Hematopoietic multipotent progenitor cell treated with erythropoietin and hydrocortisone succinate and interleukin-3 and kit ligand, for 6 days (in vitro differentiated cells): ENCODE measurements at places on chromosomes 11 and 22.

GRCh38 chr11:112279901-112280267 is 19.2 kb upstream of the PLET1 start:
- DNase-seq: peak; percentile 83

GRCh38 chr11:86278226-86278625 is 23.8 kb upstream of the HIKESHI start:
- no peak for DNase-seq

DNA sequence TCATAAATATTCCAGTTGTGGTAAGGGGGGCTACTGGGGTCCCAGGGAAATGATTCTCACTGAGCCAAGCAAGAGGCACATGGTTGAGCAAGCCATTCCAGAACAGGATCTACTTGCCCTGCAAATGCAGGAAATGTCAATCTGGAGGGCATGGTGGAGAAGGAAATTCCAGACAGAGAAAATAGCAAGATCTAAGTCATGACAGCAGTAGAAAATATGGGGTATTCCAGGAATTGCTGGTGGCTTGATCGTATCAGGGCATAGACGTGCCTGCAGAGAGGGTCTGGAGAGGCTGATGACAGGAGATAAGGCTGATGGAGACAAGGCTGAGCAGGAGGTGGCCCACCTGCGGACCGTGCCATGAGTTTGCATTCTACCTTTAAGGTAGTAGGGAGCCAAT is 566.3 kb upstream of the CADM1 start:
- no peak for DNase-seq

GRCh38 chr11:35158701-35159510 is 19.9 kb downstream of the CD44 start:
- no peak for DNase-seq

DNA sequence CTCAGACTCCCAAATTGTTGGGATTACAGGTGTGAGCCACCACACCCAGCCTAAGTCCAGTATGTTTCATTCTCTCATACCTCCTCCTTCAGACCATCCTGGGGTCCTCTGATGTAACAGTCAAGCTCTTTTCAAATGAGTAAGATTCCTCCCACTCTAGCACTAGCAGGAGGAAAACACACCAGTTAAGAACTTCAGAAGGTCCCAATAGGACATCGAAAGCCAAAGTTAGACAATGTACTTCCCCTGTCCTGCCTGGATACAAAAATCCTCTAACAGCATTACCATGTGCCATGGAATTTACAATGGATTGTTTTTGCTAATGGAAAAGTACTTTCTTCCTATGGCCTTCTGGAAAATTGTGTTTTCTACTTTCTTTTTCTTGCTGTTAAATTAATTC is 67.1 kb downstream of the CCDC34 start:
- no peak for DNase-seq

DNA sequence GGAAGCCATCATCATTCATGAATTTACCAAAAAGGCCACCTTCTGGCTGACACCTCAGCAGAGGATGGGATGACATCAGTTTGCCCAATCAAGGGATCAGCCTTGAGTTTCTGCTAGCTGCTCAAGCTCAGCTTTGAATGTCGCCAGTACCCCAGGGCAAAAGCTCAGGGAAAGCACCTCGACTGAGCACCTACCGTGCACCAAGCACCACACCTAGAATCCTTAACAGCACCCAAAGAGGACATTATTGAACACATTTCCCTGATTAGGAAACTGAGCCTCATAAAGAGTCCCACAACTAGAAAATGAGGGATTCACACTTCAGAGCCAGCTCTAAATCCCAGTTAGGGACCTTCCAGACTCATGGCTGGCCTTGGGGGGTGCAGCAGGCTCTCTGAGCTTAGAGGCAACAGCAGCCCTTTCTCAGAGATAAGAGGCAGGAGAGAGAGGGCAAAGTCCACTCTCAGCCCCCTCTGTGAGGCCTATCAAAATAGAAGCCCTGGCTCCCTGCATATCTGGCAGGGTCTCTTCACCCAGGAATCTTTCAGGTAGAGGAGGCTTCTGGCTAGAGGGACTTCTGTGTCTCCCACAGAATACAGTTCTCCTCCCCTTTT is 13.4 kb upstream of the DAGLA start:
- DNase-seq: no peak

DNA sequence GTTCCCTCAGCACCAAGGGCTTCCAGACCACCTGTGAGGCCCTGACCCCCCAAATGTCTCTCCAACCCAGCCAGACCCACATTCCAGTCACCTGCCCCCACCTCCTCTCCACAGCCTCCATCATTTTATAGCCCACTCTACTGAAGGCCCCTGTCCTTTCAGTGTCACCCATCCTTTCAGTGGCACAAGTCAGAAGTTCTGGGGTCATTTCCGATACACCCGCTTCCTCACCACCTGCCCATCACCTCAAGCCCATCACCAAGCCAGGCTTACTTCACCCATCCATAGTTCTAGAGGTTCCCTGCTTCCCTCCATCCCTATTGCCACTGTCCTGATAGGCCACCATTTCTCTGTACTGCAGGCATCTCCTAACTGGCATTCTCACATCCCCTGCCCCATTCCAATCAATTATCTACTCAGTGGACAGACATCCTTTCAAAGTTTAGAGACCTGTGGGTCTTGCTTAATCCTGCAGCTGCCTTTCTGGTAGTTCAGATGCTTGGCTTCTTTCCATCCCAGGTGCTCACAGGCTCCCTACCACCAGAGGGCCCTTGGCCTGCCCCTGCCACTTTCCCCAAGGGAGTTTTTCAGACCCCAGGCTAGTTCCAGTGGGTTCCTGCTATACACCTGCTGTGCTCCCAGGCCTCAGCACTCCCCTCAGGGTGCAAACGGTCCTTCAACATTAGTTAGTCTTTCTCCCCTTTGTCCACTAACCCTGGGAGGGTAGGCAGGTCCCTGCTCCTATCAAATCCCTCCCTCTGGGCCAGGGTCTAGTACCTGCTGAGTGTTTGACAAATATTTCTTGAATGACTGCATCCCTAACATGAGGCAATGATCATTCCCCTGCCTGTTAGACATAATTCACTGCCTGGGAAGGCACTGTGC is 7.6 kb downstream of the KCNQ1OT1 start:
- DNase-seq: peak; percentile 37

GRCh38 chr22:38248280-38248679 is 24.5 kb downstream of the TMEM184B start:
- no peak for DNase-seq

DNA sequence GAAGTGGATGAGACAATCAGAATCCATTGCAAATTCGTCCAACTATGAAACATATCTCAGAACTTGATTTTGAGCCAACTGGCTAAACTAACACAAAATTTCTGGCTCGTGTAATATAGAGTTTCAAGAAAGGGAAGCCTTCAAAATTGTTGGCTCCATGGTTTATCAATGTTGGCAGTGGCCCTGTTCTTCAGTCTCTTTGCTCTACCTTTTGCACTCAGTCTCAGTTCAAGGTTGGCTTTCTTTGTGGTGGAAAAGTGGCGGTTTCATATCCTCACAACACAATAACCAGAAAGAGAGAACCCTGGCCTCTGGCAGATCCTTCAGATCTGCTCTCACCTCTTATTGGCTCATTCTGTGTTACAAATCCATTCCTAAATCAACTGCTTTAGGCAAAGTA is 473.8 kb upstream of the API5 start:
- DNase-seq: no peak

- DNase-seq: no peak
These were observed 29.7 kb upstream of the IGLL5 start for GRCh38 chr22:22857607-22858558.

- no peak for DNase-seq
These were observed 35.6 kb downstream of the BRD1 start for GRCh38 chr22:49792107-49792506.

DNA sequence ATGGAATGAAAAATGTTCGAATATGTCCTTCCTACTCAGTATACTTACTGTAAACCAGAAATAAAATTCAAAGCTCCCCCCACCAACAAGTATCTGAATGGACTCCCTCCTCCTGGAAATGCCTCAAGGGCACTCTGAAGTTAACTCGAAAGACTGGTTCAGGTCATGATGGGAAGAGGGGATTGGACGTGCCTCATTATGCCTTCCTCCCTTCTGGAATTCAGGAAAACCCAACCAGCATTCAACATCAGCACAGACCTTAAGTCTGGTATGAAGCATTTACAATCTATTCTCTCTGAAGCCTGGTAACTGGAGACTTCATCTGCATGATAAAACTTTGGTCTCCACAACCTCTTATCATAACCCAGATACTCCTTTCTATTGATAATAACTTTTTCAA is 428.3 kb upstream of the RAG2 start:
- no peak for DNase-seq

- DNase-seq: no peak
These were observed 23.5 kb downstream of the CHST1 start for GRCh38 chr11:45641961-45642360.

- no peak for DNase-seq
These were observed 24.2 kb downstream of the EIF4G2 start for GRCh38 chr11:10784232-10785145.

GRCh38 chr11:64729851-64730382 is 6.9 kb upstream of the NRXN2 start:
- peak; percentile 31 for DNase-seq

- no peak for DNase-seq
These were observed 21.1 kb upstream of the CSTF3 start for GRCh38 chr11:33182246-33182878.

DNA sequence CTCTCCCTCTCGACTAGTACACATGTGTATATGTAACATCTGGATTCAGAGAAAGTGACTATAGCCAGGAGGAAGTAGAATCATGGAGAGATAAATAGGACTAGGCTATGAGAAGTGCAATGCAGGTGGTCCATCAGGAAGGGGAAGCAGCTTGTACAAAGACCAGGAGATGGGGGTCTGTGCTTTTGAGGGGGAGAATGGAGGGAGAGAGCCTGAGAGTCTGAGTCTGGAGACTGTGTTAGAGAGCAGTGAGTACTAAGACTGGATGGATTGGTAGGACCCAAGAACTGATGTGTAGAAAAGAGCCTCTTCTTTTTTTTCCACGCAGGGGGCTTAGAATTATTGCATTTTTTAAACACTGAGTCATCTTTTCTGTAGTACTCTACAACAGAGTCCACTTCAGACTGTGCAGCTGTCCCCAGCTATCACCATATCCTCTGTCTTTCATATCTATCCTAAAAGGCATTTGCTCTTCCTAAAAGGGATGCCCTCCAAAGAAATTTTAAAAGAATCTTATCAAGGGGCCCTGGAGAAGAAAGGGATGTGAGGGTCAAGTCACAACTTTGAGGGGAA is 80.4 kb downstream of the BDNF start:
- no peak for DNase-seq

DNA sequence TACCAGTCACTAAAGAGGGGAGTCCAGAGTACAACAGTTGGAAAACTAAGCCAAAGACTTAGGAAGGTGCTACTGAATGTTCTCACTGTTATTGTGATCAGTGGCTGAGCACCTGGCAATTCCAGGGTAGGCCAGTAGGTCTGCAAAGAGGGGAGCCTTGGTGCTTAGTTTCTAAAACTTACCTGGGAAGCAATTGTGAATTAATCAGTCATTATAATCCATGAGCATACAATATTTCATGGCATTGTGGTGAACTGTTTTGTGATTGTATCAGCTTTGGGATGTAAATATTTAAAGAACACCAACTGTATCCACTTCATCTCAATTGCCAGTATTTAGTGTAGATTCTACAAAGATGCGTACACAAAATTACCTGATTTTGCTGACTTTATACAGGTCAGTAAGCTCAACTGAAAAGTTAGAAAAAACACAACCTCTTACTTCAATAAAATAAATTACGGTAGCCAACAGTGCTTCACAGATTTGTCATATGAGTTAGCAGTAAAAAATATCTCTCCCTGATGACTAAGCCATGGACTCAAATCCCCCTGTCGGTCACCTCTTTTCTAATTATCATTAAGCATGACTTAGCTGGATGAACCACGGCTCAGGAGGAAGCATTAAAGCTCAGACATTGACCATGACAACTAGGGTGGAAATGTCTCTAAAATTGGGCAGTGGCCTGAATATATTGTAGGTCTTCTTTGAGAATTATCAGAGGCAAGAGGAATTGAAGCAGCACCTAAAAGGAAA is 30.8 kb upstream of the SORL1 start:
- peak; percentile 42 for DNase-seq

- DNase-seq: no peak
These were observed 18.5 kb downstream of the COMMD9 start for GRCh38 chr11:36270701-36271100.

DNA sequence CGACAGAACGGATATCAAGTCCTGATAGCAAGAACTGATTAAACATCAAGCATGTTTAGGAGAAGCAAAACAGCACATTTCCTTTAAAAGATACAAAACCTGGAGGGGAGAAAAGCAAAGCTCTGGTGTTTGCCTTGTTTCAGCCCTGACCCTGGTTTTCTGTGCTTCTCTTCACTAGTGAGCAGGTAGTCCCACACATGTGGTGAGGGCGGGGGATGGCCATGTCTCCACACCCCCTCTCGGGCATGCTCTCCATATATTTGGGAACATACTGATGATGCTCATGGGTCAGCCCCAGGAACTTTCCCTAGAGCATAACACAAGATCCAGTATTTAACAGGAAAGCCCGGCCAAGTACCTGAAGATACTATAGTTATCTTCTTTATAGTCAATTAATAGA is 10.1 kb downstream of the C11orf16 start:
- DNase-seq: no peak

- peak; percentile 32 for DNase-seq
These were observed 110.3 kb upstream of the PITPNB start for GRCh38 chr22:28029201-28029948.

DNA sequence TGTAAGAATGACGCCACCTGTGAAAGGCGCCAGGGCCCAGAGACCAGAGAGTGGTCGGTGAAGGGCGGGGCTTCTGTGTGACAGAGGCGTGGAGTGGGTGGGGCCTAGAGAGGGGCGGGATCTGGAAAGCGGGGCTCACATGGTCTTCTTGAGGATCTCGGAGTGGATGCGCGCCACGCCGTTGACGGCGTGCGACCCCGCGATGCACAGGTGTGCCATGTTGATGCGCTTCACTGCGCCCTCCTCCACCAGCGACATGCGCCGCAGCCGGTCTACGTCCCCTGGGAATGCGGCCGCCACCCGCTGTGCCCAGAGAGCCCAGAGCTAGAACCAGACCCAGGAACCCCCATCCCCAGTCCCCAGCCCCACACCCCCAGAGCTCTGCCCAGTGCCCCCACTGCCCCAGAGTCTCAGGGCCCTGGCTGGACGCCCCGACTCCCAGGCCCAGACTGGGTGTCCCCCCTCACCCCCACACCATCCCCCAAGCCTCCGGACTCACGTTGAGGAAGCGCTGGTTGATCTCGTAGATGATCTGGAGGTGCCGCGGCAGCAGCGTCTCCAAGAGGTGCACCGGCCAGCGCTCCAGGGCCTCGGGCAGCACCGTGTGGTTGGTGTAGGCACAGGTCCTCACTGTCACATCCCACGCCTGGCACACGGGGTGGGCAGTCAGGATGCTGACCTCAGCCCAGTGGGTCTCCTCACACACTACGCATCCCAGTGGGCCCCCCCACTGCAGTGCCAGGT is 6.2 kb downstream of the PYGM start:
- no peak for DNase-seq
